Fibroblast of the aortic adventitia (primary cell): ENCODE measurements at places on chromosomes 4 and X. TPM values are rescaled to one million over a fixed set of nuclear protein-coding genes. Genes with fewer than 3 reads are reported as not detected.

Gene CCKAR
- 3.1 TPM in 1 of 2 replicates, not detected in the other for total RNA-seq

Gene PNCK
- 0.33 TPM in 1 of 2 replicates, not detected in the other for total RNA-seq

Gene OCIAD2
- 2.9 and 20.3 TPM in 2 replicates for total RNA-seq

Gene DCAF12L1
- total RNA-seq: not detected in 2 replicates

Gene ANK2
- total RNA-seq: 190 and 200 TPM in 2 replicates

Gene CD38
- total RNA-seq: 0.33 TPM in 1 of 2 replicates, not detected in the other

Gene ZNF157
- total RNA-seq: 1.3 TPM in 1 of 2 replicates, not detected in the other
